ENCODE measurements at places on chromosomes 7 and 10.

- no peak for DNase-seq
Observed at GRCh38 chr10:9554321-9554720, 1463.4 kb upstream of the CELF2 start.

DNA sequence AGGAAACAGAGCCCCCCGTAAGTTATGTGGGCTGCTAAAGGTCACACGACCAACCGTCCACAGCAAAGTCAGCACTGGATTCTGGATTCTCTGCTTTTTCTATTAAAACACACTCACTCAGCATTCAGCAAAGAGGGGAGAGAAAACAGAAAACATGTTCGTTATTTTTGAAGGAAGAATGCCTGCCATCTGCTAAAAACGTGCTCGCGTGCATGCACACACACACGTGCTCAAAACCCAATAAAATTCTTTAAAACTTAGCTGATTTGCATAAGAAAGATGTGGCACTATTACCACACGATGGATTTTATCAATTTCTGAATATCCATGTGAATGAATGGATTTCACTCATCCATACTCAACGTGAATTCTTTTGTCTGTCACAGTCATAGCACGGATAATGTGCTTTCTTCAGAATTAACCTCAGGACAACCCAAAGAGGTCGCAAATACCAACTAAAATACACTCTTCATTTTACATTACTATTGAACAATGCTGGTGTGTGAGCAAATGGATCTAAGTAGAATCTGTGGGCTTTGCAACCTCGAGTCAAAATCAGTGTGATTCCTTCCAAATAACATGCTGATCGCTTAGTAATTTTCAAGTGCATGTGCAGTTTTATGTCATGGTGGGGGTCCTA lies 40.8 kb downstream of the NRP1 start:
- DNase-seq, result no peak

GRCh38 chr7:16345979-16346958 lies 75.1 kb downstream of the CRPPA start:
- DNase-seq, result no peak

GRCh38 chr7:46168671-46169383 lies 247.8 kb upstream of the IGFBP3 start:
- no peak for DNase-seq

DNA sequence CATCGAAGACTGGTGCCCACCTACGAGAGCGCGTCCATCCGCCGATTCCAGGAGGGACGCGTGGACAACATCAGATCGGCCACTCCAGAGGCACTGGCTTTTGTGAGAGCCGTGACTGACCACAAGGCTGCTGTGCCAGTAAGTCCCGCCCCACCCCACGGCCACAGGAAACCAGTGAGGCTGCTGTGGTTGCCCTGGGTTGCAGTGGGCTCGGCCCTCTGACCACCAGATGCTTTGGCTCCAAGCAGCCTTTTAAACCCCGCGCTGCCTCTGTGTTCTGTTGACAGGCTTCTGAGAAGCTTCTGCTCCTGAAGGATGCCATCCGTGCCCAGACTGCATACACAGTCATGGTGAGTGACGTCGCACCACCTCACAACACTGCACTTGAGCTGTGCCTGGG lies 24.4 kb upstream of the C10orf53 start:
- no peak for DNase-seq

DNA sequence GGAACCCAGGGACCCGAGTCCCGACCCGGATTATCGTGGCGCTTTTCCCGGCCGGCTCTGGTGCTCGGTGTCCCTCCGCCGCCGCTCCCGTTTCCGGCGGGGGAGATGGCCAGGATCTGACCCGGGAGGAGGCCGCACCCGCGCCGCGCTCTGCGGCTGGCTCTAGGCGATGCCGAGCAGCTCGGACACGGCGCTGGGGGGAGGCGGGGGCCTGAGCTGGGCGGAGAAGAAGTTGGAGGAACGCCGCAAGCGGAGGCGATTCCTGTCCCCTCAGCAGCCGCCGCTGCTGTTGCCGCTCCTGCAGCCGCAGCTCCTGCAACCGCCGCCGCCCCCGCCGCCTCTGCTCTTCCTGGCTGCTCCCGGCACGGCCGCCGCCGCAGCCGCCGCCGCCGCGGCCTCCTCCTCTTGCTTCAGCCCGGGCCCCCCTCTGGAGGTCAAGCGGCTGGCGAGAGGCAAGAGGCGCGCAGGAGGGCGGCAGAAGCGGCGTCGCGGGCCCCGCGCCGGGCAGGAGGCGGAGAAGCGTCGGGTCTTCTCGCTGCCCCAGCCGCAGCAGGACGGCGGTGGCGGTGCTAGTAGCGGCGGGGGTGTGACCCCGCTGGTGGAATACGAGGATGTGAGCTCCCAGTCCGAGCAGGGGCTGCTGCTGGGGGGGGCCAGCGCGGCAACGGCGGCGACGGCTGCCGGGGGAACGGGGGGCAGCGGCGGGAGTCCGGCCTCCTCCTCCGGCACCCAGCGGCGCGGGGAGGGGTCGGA lies 593 bp downstream of the CDK13 start:
- DNase-seq, result no peak

DNA sequence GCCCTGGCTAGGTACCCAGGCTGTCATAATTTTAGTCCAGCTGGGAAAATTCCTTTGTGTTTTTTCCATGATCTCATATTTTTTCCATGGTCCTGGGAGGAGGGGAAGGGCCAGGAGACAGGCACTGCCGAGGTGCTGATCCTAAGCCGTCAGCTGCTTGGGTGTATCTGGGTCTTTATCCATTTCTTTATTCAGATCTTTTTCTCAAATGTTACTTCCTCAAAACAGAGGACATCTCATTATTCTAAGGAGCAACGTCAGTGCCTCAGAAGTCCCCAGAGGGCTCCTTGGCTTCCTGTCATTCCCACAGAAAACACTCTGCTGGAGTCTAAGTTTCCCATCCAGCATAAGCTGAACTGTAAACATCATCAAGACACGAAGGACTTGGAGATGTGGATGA lies 2.8 kb upstream of the OR6V1 start:
- DNase-seq, result no peak

DNA sequence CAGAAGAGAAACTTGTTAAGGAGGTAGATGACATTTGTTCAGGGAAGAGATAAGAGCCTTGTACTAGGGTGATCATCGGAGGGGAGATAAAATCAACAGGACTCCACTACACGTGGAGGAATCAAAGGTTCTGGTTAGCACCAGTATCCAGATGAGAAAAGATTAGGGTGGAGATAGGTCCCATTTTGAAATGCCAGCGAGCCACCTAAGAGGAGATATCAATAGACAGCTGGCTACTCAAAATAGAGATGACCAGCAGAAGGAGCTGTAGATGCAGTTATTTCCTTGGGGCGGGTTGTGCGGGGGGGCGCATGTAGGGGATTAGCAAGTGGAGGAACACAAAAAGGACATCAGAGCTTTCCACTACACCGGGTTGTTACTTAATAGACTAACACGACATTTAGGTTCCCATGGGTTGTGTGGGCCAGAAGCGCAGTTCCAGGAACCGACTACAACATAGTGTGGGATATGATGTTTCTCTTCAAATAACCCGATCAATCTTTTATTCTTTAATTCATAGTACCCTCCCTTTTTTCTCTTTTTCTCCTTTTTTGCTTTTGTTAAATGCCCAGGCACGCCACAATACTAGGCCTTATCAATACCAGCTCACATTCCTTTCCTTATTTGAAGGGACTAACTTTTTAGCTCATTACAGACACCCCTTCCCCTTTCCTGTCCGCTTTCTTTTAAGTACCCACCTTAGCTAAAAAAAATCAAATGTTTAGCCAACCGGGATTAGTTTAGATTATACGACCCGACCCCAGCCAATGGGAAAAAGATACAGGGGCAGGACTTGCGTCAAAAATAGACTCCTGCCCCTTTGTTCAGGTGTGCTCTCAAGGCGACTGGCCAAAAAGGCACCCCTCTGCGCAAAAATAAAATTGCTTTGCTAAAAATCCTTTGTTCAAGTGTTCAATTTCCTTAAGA lies 2.0 kb upstream of the KIF11 start:
- no peak for DNase-seq

DNA sequence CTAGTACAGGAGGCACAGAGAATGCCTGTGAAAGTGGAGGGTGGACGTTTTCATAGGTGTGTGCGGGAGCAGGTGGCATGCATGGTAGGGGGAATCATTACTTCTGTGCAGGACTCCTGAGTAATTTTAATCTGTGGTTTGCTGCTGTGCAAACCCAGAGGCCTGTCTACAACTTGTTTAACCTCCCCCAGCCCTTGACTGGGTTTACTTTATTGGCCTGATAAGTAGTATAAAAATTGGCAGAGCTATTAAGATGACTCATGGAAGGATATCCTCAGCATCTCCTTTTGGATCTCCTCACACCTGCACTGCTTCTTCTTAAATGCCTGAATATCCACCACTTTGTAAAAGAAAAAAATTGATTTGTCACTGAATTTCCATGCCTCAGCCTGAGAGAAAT lies 104.8 kb downstream of the AUTS2 start:
- no peak for DNase-seq

GRCh38 chr7:66896441-66896840 lies 24.6 kb upstream of the TMEM248 start:
- DNase-seq, result no peak

- DNase-seq, result no peak
Observed at GRCh38 chr7:124413029-124413428, 352.6 kb downstream of the GPR37 start.

DNA sequence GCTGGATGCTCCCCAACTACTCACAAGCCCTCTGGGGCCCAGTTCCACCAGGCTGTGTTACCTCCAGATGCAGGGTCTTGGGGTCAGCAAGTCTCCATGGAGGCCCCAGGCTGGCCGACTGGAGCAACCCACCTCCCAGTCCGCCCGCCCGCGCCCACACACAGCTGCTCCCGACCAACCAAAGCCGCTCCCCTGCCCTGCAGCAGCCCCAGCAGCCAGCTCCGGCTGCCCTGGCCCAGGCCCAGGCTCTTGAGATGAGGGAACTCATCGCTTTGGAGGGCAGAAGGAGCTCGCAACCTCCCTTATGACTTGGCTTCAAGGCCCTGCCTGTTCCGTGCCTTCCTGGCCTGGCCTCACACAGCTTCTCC lies 47.2 kb downstream of the LRRC20 start:
- no peak for DNase-seq

- no peak for DNase-seq
Observed at GRCh38 chr7:6565655-6566054, 11.6 kb upstream of the ZDHHC4 start.

DNA sequence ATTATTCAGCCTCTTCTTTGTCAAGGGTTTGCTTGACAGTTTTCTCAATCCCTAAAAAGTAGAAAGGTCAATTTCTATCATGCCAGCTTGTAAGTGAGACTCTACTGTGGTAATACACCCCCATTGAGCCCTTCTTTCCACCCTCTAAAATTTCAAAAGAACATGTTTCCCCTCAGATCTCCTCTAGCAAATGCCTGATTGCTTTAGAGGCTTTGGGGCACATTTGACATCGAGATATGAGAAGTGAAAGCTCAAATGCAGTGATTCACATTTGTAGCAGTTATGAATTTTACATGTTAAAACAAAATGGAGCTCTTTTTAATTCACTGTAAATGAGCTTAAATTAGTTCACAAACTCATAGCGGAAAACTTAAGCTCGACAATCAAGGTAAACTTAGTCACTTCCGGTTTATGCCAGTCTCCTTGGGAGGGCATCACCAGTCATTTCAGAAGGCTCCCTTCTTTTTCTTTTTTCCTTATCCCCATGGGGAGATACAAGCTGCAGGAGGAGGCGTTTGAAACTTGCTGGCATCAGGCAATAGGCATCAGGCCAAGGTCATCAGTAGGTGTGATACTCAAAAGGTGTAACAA lies 55.3 kb upstream of the ADO start:
- no peak for DNase-seq

DNA sequence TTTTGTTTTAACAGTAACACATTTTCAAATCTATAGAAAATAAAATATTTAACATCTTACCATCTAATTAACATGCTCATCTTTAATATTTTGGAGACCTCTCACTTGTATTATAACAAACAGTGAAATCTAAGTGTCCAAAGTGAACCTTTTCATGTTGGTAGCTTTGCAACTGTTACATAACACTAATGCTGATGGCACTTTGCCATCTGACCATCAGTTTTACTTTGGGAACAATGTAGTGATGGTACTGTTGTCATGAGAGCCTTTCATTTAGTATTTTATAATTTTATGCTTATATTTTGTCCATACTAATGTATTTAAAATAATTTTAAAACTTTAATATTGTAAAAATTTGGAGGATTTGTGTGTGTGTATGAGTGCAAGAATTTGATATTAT lies 1017.0 kb upstream of the KCND2 start:
- DNase-seq, result no peak

- DNase-seq, result no peak
Observed at GRCh38 chr10:124911124-124912067, 30.5 kb upstream of the ZRANB1 start.

DNA sequence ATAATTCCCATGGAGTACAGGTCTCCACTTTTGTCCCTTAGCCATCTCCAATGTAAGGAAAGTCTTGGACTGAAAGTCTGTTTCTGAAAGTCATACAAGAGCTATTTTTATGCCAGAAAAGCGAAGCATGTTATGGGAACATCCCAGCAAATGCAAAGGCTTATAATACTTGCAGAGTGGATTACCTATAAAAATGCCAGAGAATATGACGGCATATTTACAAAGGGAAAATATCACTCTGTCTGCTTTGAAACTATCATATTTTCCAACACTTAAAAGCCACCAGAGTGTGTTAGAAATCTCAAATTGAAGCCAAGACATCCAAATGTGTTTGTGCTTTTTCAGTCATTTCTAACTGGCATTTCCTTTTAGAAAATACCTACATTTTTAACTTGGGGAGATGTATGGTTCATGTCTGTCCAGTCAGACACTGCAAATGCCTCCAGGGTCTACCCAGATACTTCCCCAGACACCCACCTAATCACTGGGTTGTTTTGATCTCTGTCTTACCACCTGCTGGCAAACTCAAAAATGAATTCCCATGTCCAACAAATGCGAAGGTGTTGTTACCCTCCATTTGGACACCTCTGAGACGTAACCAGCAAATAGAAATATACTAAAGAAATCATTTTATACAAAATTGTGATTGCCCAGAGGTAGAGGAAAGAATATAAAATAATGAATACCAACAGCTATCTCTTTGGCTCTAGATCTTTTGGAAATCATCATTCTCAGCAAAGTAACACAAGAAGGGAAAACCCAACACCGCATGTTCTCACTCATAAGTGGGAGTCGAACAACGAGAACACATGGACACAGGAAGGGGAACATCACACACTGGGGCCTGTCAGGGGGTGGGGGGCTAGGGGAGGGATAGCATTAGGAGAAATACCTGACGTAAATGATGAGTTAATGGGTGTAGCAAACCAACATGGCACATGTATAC lies 1.2 kb downstream of the ITIH2 start:
- DNase-seq, result no peak

GRCh38 chr10:71268758-71269157 lies 50.3 kb upstream of the SLC29A3 start:
- no peak for DNase-seq

- DNase-seq, result no peak
Observed at GRCh38 chr7:144777005-144777839, 58.6 kb downstream of the TPK1 start.

DNA sequence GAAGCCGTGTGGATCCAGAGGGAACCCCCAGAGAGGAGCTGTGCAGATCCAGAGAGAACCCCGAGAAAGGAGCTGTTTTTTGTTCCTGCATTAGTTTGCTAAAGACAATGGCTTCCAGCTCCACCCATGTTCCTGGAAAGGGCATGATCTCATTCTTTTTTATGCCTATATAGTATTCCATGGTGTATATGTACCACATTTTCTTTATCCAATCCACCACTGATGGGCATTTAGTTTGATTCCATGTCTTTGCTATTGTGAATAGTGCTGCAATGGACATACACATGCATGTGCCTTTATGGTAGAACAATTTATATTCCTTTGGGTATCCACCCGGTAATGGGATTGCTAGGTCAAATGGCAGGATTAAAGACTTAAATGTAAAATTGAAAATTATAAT lies 95.4 kb upstream of the RHEB start:
- no peak for DNase-seq

Measured in cortex of kidney (tissue), 1 donor.